ENCODE measurements at places on chromosomes 3 and 15. TPM values are rescaled to one million over a fixed set of nuclear protein-coding genes. Genes with fewer than 3 reads are reported as not detected.

MUSTN1 gene
- 3.3 TPM for total RNA-seq

NTRK3 gene
- 12.3 TPM for total RNA-seq

ADIPOQ gene
- total RNA-seq, result not detected

SCN11A gene
- 0.27 TPM for total RNA-seq

ARL13B gene
- total RNA-seq, result 9.3 TPM

AGBL1 gene
- total RNA-seq, result not detected

TIPIN gene
- 19.2 TPM for total RNA-seq

IGSF10 gene
- total RNA-seq, result 0.60 TPM
